ENCODE measurements at places on chromosomes 5 and 9. TPM values are rescaled to one million over a fixed set of nuclear protein-coding genes. Genes with fewer than 3 reads are reported as not detected.

- DNase-seq = no peak
Measured at GRCh38 chr5:132797651-132798050, 15.5 kb upstream of the SOWAHA start.

Gene FBP1
- polyA plus RNA-seq = 23.8 TPM

DNA sequence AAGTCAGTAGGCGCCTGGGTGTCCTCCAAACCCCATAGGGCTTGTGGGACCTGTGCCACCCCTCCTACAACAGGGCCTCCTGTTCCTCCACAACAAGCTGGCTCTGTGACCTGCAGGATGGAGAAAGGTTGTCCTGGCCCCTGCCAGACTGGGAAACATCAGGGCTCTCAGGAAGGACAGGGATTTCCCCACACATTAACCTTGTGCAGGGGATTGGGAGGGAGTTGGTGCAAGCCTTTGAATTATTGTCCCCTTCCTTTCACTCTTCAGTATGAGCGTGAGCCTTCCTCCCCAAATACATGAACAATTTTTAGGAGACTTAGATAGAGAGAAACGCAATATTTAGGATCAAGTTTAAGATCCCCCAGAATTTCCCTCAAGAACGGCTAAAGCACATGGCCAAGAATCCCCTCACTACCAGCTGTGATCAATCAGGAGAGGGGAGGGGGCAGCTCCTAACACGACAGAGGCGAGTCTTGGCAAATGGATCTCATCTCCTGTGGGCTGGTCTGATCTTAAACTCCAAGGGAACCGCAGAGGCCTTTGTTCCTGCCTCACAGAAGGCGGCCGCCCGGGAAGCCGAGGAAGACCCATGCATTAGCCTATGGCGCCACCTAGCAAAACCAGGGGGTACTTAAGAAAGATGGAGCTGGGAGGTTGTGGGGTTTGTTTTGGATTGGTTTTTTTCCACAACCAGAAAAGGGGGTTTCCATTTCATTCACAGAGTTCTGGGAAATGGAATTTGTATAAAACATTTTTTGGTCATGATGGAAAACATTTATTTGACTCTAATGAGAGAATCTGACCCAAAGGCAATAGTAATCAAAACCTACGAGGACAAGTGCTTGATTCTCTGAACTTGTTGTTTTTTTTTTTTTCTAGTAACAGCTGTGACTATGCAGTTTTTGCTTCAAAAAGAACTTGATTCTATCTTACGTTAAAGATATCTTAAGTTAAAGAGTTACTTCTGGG is 36.1 kb upstream of the OSMR start:
- peak; percentile 82 for DNase-seq

DNA sequence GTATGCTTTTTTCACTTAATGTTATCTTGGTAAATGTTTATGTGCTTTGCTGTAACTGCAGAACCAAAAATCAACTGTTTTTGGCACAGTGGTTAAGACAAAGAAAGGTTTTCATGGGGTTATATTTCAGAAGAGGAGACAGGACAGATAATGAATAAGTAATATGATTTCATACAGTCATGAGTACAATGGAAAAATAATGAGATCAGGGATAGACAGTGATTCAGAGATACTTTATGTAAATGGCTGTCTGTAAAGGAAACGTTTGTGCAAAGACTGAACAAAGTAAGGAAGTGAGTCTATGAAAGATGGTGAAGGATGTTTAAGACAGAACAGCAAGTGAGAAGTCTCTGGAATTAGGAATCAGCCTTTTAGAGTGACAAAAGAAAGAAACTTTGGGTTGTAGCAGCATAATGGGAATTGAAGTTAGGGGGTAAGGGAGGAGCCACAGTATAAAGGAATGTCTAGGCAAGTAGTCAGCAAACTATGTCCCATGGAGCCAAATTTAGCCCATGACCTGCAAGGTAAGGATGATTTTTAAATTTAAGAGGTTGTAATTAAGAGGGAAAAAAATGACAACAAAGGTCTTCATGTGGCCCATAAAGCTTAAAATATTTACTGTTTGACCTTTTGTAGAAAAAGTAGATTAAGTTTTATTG is 55.0 kb downstream of the TNPO1 start:
- no peak for DNase-seq

DNA sequence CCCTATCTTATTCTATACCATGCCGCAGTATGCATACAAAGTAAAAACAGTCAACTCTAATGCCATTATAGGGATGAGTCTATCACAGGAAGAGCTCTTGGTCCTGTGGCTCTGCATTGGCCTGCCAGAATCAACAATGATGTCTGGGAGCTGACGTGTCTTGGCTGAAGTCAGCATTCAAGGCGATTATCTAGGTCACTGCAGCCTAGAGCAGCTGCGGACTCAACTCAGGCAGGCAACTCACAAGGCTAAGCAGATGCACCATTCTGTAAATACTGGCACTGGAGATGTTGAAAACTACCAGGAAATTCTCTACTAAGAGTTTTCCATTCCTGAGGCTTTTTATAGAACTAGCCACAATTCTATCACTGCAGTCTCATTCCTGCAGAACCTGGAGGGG is 13.3 kb downstream of the SPATA9 start:
- no peak for DNase-seq

DNA sequence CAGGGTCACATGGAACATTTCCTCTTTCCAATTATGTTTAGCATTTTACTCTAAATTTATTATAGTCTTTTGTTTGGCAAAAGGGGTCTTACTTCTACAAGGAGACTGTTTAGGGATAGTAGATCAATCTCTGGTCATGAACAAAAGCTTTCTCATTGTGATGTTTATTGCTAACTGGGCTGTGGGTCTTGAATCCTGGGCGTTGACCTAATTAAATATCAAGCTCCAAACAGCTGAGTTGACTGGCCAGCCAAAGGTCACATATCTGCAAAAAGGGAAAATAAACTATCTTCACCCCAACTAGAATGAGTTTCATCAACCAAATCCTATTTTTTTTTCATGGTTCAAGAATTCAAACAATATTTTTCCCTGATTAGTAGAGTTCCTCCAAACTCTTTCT is 245.4 kb upstream of the TUT7 start:
- no peak for DNase-seq

DNA sequence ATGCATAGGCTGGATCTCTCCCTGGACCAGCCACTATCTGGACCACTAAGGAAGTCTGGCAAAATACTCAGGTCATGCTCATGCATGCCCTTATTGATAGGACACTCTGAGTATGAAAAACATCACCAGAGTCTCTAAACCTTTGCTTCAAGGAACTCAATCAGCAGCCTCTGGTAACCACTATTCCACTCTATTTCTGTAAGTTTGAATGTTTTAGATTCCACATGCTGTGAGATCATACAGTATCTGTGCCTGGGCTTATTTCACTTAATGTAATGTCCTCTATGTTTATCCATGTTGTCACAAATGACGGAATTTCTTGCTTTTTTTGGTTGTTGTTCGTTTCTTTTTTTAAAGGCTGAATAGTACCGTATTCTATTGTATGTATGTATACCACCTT is 68.3 kb downstream of the TARS1 start:
- DNase-seq = no peak

GRCh38 chr9:29866556-29866955 is 2293.3 kb upstream of the C9orf72 start:
- DNase-seq = no peak

- DNase-seq = no peak
Measured at GRCh38 chr9:74125941-74126340, 371.2 kb upstream of the RORB start.

DNA sequence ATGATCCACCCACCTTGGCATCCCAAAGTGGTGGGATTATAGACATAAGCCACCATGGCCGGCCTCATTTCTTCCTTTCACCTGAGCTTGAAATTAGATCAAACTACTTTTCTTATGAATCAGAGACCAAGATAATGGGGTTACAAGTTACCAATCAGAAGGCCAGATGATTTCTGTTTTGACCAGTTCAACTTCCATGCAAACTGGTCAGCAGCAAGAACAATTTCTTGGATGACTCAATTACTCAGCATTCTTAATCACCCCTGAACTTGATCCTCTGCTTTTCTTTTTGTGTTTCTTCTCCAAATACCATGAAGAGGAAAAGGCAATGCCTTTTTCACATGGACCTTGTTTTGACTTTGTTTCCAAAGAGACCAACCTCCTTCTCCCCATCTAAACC is 10.0 kb upstream of the PLIN2 start:
- no peak for DNase-seq

- no peak for DNase-seq
Measured at GRCh38 chr5:96140084-96140483, 178.4 kb upstream of the ELL2 start.

Gene XPA
- polyA plus RNA-seq = 31.5 TPM

Gene LCN15
- polyA plus RNA-seq = 0.07 TPM

Gene EQTN
- 0.39 TPM for polyA plus RNA-seq

- DNase-seq = no peak
Measured at GRCh38 chr9:36725777-36726356, 153.2 kb downstream of the MELK start.

Gene SLC34A1
- polyA plus RNA-seq = 1.7 TPM

Gene S1PR3
- polyA plus RNA-seq = 77.3 TPM
